ENCODE measurements at places on chromosomes 11 and 22.

DNA sequence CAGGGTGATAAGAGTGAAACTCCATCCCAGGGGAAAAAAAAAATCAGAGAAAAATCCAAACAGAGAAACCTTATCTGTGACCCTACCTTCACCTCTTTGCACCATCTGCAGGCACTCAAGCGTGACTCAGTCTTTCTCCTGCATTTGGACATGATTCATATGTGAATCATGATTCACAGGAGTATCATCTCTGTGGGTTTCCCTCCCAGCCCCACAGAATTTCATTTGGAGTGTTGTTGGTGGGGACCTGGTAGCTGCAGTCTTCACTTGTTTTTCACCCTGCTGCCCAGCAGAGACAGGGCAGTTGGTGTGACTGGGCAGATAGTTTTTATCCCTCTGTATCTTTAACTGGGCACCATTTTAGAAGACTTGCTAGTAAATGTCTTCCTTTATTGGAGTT, 75.7 kb downstream of the DEPDC5 start:
- peak; percentile 62 for DNase-seq

- no peak for DNase-seq
Measured at GRCh38 chr11:63180536-63180935, 36.5 kb upstream of the SLC22A24 start.

DNA sequence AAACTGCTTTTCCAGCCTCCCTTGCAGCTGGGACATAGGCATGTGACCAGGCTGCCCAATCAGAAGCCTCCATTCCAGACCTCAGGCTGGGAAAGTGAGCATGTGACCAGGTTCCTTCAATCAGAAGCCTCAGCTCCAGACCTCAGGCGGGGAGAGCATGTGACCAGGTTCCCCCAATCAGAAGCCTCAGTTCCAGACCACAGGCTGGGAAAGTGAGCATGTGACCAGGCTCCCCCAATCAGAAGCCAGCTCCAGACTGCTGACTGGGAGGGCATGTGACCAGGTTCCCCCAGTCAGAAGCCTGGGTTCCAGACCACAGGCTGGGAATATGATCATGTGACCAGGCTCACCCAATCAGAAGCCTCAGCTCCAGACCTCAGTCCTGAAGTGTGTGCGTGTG, 11.7 kb upstream of the IL2RB start:
- peak; percentile 83 for DNase-seq

GRCh38 chr11:561148-562003, 606 bp downstream of the RASSF7 start:
- peak; percentile 60 for DNase-seq

DNA sequence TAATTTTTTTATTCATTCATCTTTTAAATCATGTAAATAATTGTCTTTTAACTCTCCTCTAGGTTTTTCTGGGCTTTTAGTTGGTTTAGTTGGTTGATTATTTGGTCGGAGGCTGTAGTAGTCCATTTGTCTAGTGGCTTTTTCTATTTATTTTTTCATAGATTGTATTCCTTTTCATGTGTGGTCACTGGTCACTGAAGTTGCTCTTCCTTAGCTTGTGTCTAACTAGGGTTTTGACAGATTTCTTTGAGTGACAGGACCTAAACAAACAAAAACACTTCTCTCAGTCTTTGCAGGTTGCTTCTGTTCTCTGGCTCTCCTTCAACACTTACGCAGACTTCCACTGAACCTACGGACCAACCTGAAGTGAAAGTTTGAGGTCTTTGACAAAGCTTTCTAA, 112.6 kb downstream of the EMSY start:
- no peak for DNase-seq

GRCh38 chr11:115591380-115591779, 87.2 kb upstream of the CADM1 start:
- DNase-seq = no peak

DNA sequence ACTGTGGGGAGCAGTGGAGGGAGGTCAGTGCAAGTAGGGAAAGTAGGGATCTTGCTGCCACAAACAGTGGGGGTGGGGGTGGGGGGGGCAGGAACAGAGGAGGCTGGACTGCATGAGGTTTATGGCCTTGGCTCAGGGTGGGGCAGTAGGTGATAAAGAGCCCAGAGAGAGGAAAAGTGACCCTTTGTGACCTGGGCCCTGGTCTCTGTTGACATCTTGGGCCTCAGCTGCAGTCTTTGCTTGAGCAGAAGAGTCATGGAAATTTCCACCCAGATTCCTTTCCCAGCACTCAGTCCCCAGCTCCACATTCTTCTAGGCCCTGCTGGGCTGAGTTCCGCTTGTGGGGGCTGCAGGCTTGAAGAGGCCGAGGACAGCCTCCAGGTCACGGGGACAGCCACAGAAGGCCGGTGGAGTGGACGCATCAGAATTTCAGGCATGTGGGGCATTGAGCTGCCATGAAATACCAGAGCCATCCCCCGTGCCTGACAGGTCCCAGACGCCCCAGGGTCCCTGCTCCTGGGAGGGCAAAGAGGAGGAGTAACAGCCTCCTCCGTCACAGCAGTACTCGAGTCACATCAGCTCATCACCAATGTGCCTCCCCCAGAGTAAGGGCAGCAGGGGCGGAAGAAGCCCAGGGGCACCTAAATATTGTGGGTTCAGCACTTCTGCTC, 9.7 kb upstream of the MALAT1 start:
- DNase-seq = peak; percentile 100

- DNase-seq = no peak
Measured at GRCh38 chr11:48184452-48184851, 32.2 kb upstream of the OR4B1 start.

GRCh38 chr11:75562836-75563484, 907 bp downstream of the SERPINH1 start:
- DNase-seq = peak; percentile 65

DNA sequence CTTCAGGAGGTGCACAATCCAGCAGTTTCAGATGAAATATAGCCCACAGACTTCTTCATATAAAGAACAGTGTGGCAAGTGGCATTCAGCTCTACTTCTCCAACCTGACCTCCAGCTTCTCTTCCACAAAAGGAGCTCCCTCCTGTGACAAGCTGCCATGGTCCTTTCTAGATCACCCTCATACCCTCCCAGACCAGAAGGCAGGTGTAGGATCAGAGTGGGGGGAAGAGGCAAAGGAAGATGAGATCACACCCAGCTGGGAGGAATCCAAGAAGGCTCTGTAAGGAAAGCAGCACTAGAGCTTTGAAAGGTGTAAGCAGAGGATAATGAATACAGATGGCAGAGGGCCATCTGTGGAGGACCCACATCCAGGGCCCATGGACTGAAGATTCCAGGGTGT, 7.6 kb downstream of the CLPB start:
- no peak for DNase-seq

GRCh38 chr22:31742115-31742514, 7.8 kb downstream of the PRR14L start:
- no peak for DNase-seq

- no peak for DNase-seq
Measured at GRCh38 chr11:122758339-122758738, 80.0 kb upstream of the CRTAM start.

- DNase-seq = no peak
Measured at GRCh38 chr11:1128311-1129142, 29.2 kb upstream of the MUC5AC start.

DNA sequence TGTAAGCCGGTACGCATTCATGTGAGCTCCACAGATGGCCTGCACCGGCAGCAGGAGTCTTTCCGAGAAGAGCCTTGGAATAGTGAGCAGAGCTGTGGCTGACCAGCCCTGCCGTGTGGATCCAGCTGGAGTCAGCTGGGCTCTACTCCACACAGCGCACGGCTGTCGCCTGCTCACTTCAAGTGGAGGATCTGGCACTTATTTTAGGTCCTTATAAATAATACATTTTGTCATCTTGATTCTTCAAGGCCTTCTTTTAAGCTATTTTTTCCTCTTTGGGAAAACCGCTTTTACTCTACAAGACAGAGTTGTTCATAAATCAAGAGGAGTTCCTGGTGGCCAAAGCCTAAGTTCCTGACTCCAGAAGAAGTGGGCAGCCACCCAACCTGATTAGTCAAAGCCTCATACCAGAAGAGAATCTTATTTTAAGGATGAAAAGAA, 93.8 kb downstream of the KCNC1 start:
- DNase-seq = no peak

DNA sequence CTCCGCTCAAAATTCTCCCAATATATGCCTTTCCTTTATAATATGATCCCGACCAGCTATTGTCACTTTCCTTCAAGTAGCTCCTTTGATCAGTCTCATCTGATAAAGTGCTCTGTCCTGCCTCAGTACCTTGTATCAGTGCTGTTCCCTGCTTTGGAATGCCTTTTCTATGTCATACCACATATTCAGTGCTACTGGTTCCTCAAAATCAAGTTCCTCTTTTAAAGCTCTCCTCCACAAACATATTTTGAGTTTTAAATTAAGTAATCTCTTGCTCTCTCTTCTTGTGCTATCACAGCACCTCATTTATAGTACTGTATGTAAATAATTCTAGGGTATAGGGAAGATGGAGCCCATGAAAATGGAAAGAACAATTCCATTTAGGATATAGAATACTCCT, 137.1 kb upstream of the CTSC start:
- DNase-seq = no peak
